ENCODE measurements at places on chromosomes 1 and 21. TPM values are rescaled to one million over a fixed set of nuclear protein-coding genes. Genes with fewer than 3 reads are reported as not detected.

Gene KPRP
- total RNA-seq, result not detected

Gene RPTN
- not detected for total RNA-seq

GRCh38 chr1:235748747-235749146 is 99.2 kb upstream of the GNG4 start:
- no peak for DNase-seq

GRCh38 chr1:6048179-6048867 is 2.6 kb downstream of the KCNAB2 start:
- DNase-seq, result no peak

DNA sequence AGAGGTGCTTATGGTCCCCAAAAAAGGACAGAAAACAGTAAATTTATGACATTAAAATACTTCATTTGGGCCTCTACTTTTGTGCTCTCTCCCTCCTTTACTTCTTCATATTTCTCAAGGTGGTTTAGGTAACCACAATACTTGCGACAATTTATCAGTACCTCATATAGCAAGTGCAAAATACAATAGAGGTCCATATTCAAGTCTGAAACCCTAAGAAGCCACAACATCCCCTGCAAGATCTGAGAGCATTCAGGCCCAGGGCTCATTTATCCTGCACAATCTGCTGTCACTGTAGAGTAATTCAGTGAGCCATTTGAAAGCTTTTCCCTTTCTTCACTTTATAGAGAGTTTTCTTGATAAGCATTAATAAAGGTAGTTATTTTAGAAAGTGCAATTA is 24.2 kb upstream of the ATP6V1G3 start:
- no peak for DNase-seq
